ENCODE measurements at places on chromosomes 11 and 22.

DNA sequence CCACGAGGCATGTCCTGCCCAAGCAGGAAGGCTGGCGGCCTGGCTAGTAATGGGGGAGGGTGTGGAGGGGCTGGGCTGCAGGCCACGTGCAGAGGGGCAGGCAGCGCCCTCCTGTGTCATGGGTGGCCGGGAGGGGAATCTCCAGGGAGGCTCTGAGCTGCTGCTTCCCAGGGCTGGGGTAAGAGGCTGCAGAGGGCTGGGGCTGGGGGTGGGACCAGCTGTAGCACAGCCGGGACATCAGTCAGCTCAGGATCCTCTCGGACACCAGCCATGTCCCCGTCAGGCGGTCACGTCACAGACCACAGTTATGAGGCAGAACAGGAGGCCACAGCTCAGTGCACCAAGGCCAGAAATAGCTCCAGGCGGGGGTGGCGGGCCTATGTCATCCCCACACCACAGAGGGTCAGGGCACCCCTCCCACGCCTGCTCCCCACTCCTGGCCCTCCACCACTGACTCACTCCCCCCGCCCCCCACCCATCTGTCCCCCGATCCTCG lies 21.1 kb downstream of the RTN4R start:
- no peak for DNase-seq

GRCh38 chr11:8068605-8069221 lies 12.3 kb upstream of the TUB start:
- no peak for DNase-seq

GRCh38 chr22:50507421-50507990 lies at the start of gene LMF2:
Gene LMF2 (minus strand): TSS chr22:50507702. CDS start chr22:50507675, 27 bp downstream.
- DNase-seq = peak; percentile 42

DNA sequence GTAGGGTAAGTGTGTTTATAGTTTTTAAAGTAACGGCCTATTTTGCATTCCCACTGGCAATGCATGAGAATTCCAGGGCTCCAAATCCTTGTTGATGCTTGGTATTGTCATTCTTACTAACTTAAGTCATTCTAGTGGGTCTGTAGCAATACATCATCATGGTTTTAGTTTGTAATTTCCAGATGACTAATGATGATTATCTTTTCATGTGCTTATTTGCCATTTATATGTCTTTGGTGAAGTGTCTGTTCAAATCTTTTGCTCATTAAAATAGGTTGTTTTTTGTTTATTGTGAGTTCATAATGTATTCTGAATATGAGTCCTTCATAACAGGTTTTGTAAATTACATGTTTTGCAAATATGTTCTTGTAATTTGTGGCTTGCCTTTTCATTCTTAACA lies 31.2 kb downstream of the MTMR3 start:
- peak; percentile 92 for DNase-seq

DNA sequence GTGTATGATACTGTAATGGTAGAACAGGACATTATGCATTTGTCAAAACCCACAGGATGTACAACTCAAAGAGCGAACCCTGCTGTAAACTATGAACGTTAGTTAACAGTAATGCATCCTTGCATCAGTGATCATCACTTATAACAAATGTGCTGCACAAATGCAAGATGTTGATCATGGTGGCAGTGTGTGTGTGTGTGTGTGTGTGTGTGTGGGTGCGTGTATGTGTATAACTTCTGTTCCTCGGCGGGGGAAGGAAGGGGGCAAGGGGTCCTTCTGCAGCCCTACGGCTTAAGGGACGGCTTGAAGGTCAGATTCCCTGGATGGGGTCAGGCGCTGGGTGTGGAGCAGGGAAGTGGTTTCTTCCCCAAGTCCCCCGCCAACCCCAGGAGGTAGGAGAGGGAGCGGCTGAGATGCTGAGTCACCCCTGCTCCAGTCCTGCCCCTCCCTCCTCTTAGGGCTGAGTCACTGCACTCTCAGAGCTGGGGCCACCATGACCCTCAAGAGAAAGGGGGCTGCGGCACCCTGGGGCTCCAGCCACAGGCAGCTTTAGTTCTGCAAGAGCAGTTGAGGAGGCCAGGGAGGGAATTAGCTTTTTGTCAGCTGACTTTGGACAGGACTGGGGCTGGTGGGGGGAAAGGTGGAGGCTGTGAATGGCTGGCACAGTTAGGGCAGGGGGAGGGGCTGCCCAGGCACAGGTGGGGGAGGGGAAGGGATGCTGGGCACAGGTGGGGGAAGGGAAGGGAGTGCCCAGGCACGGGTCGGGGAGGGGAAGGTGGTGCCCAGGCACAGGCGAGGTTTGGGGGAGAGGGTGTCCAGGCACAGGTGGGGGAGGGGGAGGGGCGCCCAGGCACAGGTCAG lies 8.8 kb upstream of the CTSD start:
- DNase-seq = peak; percentile 84

- DNase-seq = no peak
Observed at GRCh38 chr11:90699791-90700400, 477.0 kb upstream of the CHORDC1 start.

- no peak for DNase-seq
Observed at GRCh38 chr11:61309739-61310138, 14.6 kb upstream of the VWCE start.

- DNase-seq = no peak
Observed at GRCh38 chr11:118058311-118059245, 18.3 kb upstream of the TMPRSS4 start.

DNA sequence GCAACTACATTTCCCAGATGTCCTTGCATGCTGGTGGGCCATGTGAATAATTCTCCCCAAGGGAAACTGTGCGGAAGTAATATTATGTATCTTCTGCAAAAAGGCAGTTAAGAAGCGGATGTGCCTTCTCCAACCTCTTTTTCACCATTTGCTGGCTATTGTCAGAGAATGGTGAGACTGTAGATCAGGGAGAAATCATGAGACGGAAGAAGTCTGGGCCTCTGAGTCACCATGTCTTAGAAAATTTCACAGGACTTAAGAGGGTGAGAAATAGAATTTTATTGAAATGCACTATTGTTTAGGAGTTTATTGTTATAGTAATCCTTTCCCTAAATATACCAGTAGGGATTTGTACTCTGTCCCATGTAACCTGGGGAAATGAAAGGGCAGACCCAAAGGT lies 298.7 kb upstream of the ZC3H12C start:
- DNase-seq = no peak

DNA sequence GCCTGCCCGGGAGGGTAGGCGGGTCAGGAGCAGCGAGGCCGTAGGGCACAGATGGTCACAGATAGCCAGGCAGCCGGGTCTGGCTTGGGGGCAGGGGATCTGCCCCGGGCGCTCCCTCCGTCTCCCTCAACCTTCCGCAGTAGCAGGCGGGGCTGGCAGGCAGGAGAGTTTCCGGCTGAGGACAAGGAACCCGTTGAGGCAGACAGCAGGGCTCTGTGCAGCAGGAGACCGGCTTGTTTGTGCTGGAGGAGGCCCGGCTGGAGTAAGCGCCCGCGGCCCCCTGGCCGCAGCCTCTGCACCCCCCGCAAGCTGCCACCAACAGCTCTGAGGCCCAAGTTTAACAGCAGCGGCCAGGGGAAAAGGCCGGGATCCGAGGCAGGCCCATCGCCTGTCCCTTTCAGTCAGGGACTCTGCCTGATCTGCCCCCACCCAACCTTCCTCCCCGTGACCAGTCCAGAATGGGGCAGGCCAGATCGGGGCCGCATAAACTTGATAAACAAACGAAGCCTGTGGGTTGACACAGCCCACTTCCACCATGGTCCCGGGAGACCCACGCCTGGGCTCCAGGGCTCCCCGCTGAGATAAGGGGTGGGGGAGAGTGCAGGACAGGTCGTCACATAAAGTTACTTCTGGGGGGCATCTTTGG lies 13.6 kb downstream of the SCARF2 start:
- DNase-seq = no peak

DNA sequence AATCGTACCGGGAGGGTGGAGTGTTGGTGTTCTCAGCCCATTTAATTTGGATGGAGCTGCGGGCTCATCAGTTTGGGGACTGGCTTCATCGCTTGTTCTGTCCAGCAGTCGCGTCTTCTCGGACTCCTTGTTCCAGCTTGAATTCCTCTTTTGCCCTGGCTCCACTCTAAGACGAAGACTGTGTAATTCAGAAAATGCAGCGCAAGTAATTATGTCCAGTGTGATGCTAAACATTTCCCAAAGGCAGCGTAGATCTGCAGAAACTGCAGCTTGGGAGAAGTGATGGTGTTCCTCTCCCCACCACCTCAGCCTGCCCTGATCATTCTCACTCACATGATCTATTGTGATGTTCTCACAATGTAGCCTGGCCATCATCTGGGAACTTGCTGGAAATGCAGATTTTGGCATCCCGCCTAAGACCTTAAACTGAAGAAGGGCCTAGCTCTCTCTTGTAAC lies 666 bp downstream of the SLC25A18 start:
- no peak for DNase-seq

DNA sequence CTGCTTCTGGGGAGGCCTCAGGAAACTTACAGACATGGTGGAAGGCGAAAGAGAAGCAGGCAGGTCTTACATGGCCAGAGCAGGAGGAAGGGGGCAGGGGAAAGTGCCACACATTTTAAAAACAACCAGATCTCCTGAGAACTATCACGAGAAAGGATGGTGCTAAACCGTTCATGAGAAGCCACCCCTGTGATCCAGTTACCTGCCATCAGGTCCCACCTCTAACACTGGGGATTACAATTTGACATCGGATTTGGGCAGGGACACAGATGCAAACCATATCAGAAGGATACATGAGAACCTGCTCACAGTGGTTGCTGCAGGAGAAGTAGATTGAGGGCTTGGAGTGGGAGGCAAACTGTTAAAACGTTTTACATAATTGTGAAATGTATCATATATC lies 152.2 kb downstream of the ADAMTS15 start:
- DNase-seq = no peak

GRCh38 chr22:23849009-23850006 lies 8.4 kb upstream of the SLC2A11 start:
- DNase-seq = peak; percentile 38
